Stimulated activated naive CD8-positive, alpha-beta T cell treated with anti-CD3 and anti-CD28 coated beads, Interleukin-15, Interleukin-2, amounts not matched to agents 100 U/mL and 50 U/mL, for 24 hours (primary cell): ENCODE measurements at places on chromosomes 2 and 18.

DNA sequence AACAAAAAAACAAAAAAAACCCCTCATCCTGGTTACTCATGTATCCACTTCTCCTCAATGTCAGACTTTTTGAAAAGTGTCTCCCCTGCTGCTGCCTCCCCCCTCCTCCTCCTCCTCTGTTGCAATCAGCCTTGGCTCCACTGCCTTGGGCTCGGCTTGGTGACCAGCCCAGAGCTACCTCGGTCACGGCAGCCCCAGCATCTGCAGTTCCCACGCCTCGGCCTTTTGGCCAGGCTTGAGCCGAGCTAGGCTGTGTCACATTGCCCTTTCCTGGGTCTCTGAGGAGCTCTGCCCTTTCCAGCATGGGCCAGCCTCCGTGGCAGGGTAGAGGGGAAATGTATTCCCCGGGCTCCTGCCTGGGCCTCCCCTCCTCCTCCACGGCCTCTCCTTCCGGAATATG, 22.7 kb upstream of the INHBB start:
- no peak for DNase-seq

- DNase-seq: no peak
These were observed 910.4 kb upstream of the GYPC start for GRCh38 chr2:125745514-125745913.

DNA sequence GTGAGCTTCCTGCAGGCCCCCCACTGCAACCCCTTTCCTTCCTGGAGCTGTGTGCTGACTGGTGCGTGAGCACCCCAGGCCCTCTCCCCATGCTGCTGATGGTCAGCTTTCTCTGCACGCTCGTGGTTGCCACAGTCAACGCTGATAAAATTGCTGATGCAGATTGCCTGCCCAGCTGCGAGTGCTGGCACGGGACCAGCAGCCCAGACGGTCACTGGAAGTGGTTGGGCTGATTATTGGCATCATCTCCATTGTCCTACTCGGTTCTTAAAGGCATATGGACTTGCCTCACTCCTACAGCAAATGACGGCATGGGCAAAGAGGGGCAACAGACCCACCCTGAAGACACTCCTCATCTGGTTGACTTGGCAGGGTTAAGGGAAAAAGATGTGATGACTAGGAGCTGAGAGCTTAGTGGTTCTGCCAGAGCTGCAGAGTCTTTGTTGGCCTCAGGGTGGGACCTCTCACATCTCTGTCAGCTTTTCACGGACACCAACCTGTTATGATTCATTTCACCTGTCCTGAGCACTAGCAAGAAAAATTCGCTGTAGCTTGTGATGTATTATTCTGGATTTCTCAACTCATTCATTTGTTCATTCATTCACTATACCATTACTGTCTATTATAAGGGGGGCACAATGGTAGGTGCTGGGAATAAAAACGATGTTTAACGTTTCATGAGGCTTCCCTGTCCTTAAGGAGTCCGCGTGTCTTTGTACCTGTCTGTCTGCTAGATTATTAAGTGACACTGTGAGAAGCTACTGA, 38.4 kb downstream of the PAX8 start:
- no peak for DNase-seq

- no peak for DNase-seq
These were observed 125.9 kb downstream of the CCDC85A start for GRCh38 chr2:56309626-56310170.

GRCh38 chr2:234003972-234004617, 46.4 kb upstream of the SPP2 start:
- peak; percentile 48 for DNase-seq

- no peak for DNase-seq
These were observed 326.9 kb upstream of the GULP1 start for GRCh38 chr2:187964746-187965145.

- no peak for DNase-seq
These were observed 66.6 kb downstream of the GYPC start for GRCh38 chr2:126722546-126722945.

- DNase-seq: no peak
These were observed 10.4 kb downstream of the CIB4 start for GRCh38 chr2:26630669-26631360.

- no peak for DNase-seq
These were observed 138.2 kb downstream of the DOK6 start for GRCh38 chr18:69538849-69539248.

GRCh38 chr18:66630831-66631230, 26.9 kb upstream of the CDH19 start:
- no peak for DNase-seq

GRCh38 chr2:152490686-152491455, 155.9 kb downstream of the FMNL2 start:
- no peak for DNase-seq

- DNase-seq: no peak
These were observed 45.8 kb downstream of the AGFG1 start for GRCh38 chr2:227517724-227518123.

- no peak for DNase-seq
These were observed 77.4 kb downstream of the EML4 start for GRCh38 chr2:42246562-42246961.

GRCh38 chr18:10713409-10713808, 187.6 kb downstream of the NAPG start:
- DNase-seq: no peak

DNA sequence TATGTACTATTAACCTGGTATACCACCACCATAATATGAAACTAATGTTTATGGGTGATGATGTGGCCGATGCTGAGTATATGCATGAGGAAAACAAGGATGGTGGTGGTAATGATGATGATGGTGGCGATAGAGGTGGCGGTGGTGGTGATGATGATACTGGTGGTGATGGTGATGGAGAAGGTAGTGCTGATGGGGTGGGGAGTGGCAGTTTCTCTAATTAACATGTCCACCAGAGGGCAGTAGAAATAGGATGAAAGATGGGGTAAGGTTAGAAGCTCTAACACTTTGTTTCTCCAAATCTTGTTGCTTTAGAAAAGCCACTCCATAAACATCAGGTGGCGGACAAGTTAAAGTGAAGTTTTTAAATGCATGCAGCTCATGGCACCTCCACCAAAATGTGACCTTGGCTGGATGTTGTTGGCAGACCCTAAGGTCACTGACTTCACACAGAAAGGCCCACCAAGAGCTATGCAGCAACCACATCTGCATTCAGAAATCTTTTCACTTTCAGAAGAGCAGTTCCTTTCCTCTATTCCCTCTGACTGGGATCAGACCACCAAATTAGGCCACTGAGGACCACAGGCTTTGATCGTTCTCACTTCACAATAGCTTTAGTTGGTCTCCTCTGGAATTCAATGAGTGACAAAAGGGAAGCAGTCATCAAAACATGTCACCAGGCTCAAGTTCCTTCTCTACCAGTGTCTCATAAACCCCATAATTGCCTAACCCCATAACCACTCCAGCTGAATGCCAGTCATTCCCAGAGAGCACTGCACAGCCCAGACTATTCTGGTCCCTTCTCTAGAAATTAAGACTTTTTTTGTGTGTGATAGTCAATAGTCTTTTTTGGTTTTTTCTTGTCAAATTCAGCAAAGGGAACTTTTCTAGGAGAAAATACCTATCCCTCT, 7.5 kb upstream of the BCL11A start:
- DNase-seq: no peak

GRCh38 chr18:36128530-36128870, 640 bp downstream of the SLC39A6 start:
- DNase-seq: peak; percentile 22

DNA sequence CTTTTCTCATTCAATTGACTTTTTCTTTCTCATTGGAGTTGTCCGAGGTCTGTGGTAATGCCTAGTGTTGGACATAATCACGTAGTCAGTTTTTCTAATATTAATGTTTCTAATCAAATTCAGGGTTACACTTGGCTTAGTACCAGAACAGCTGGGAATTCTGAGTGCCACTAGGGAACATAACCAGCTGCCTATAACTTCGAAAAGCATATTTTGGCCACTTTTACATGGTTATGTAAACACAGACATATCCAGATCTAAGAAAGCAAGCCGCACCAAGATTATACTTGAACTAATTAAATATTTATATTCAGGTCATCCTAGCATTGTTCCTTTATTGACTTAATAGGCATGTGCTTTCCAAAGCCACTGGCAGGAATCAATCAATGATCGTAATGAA, 91.1 kb upstream of the ARHGAP28 start:
- DNase-seq: no peak

DNA sequence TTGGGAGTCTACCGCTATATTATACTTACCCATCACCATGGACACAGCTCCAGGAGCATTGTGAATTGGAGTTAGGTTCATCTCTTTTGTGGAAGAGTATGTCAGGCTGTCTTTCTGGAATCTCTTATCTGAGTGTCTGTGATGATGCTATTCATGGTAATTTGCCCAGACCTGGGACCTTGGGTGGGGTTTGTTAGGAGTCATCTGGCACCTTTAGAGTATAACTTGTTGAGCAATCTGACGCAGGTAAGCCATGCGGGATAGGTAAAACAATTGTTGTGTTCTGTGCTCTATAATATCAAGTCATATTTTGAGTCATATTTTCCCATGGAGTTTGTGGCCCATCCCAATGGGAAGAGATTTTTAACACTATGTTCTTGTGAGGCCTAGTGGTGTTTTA, 49.7 kb upstream of the MAPRE2 start:
- DNase-seq: no peak

GRCh38 chr18:74598350-74599001, 806 bp downstream of the ZNF407 start:
- DNase-seq: peak; percentile 80

GRCh38 chr2:190600293-190601103, 48.4 kb upstream of the NAB1 start:
- no peak for DNase-seq

DNA sequence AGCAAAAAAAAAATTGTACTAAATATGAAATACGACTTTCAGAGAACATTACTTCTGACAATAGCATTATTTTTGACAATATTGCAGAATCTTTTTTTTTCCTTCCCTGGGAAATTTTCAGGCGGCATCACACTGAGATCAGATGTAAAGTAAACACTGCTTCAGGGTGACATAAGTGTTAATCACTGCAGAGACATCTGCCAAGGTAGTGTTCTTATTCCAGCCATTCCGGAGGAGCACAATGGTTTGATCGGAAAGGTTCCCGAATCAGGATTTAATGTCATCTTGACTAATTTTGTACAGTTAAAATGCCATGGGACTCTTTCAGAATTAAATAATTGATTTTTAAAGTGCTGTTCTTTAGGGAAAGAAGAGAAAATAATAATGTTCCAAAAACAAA, 56.7 kb upstream of the ZNF236 start:
- DNase-seq: no peak

DNA sequence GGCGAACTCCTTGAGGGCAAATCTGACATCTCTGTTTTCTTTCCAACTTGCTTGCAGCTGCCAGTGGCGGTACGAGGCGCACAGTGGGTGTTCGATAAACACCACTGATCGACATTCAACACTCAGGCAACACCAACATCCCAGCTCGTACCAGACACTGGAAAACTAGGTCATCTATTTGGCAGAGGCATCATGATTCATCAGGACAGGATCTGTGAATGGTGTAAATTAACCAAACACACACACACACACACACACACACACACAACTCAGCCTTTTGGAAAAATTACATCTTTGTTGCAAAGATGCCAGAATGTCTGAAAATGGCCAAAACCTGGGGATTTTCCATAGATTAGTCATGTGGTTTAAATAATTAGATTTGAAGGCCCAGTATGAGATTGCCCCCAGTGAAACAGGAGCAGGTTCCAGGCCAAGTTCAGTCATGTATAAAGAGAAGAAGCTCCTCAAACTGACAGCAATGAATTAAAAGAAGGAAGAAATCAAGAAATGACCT, 150.5 kb upstream of the NCKAP5 start:
- no peak for DNase-seq
